ENCODE measurements at places on chromosomes 4 and X.

GRCh38 chrX:156005144-156005543, 7.6 kb downstream of the IL9R start:
- no peak for DNase-seq

GRCh38 chr4:165738571-165738970, 134.5 kb upstream of the TLL1 start:
- DNase-seq: no peak

GRCh38 chr4:66639361-66639760, 905.9 kb downstream of the CENPC start:
- peak; percentile 56 for DNase-seq

DNA sequence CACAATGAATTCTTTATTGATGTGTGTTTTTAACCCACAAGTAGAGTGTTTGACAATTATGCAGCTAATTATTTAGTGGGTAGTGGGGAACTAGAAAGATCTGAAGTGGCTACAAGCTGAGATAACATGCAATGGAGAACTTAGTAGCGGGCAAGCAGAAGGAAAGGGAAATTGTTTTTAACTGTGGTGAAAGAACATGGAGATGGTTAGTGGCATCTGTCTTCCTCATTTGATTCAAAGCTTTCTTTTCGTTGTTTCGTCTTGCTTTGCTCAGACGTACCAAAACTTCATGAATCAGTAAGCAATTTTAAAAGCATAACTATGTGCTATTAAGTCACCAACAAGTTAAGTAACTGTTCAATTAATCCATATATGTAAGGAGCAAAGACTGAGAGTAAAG, 169.9 kb downstream of the BANK1 start:
- DNase-seq: no peak

- DNase-seq: no peak
Observed at GRCh38 chr4:98448908-98449307, 187.7 kb downstream of the RAP1GDS1 start.

GRCh38 chr4:82694046-82694445, 104.5 kb downstream of the SCD5 start:
- no peak for DNase-seq

DNA sequence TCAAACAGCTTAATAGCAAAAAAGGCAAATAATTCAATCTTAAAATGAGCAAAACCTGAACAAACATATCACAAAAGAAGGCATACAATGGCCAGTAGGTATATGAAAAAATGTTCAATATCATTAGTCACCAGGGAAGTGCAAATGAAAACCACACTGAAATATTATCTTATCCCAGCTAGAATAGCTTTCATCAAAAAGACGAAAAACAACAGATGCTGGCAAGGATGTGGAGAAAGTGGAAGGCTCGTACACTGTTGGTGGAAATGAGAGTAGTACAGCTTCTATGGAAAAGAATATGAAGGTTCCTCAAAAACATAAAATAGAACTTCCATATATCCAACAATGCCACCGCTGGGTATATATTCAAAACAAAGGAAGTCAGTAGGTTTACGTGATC, 29.3 kb upstream of the ANXA10 start:
- DNase-seq: no peak

- no peak for DNase-seq
Observed at GRCh38 chr4:80586716-80587115, 251.2 kb downstream of the CFAP299 start.

GRCh38 chr4:138774940-138775339, 240.6 kb upstream of the NOCT start:
- DNase-seq: no peak

GRCh38 chrX:17579026-17579425, 158.3 kb upstream of the SCML1 start:
- DNase-seq: peak; percentile 41

DNA sequence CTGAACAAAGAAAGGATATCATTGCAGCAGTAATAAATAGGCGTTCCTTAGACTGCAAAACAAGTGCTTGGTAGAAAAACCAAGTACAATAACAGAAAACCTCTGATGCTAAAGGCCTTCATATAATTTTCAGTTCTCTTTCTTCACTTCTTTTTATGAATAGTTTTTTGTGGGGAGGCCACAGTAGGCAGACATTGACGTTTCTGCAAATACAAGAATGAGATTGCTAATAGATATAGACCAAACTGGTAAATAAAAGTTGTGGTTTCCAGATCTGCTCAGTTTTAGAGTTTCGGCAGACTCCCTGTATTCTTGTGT, 57.0 kb upstream of the RAP1GDS1 start:
- no peak for DNase-seq

GRCh38 chr4:189530848-189531247, 409.8 kb upstream of the FRG1 start:
- no peak for DNase-seq

DNA sequence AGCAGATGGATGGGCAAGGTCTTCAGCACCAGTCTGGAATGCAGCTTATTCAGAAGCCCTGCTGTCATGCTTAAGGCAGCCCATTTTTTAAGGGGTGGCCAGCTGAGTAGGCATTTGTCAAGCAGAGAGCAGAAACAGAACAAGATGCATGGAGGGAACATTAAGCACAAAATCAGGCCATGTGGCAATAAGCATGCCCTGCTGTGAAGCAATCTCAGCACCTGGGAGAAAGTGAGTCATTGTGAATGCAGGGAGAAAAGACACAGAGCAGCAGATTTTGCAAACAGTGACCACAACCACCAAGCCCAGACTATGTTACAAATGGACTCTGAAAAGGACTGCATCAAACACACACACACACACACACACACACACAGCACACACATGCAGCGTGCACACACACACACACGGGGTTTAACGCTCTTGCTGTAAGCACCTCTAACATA, 94.1 kb upstream of the GALNT7 start:
- DNase-seq: peak; percentile 87

- peak; percentile 98 for DNase-seq
Observed at GRCh38 chr4:89056953-89057398, at the start of gene FAM13A. TSS of gene FAM13A (minus strand) at chr4:89057185. CDS start at chr4:89056964, 221 bp downstream.

- DNase-seq: no peak
Observed at GRCh38 chrX:35699642-35700041, 98.5 kb upstream of the MAGEB16 start.

- DNase-seq: no peak
Observed at GRCh38 chr4:174538876-174539250, 16.6 kb upstream of the HPGD start.

DNA sequence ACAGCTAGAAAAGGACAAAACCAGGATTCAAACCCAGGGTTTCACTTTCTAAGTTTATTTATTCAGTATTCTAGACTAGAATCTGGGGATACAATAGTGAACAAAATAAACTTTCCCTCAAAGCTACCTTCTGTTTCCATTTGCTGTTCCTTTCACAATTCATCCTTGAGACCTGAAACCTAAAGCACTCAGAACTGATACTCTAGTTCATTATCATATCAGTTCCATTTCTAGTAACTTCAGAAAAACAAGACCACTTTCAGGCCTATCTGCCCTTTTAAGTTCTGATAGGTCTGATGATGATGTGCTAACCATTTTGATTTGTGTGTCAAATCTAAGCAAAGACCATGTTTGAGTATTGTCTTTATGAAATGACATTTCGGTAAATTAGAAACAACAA, 7.8 kb upstream of the XK start:
- DNase-seq: no peak

DNA sequence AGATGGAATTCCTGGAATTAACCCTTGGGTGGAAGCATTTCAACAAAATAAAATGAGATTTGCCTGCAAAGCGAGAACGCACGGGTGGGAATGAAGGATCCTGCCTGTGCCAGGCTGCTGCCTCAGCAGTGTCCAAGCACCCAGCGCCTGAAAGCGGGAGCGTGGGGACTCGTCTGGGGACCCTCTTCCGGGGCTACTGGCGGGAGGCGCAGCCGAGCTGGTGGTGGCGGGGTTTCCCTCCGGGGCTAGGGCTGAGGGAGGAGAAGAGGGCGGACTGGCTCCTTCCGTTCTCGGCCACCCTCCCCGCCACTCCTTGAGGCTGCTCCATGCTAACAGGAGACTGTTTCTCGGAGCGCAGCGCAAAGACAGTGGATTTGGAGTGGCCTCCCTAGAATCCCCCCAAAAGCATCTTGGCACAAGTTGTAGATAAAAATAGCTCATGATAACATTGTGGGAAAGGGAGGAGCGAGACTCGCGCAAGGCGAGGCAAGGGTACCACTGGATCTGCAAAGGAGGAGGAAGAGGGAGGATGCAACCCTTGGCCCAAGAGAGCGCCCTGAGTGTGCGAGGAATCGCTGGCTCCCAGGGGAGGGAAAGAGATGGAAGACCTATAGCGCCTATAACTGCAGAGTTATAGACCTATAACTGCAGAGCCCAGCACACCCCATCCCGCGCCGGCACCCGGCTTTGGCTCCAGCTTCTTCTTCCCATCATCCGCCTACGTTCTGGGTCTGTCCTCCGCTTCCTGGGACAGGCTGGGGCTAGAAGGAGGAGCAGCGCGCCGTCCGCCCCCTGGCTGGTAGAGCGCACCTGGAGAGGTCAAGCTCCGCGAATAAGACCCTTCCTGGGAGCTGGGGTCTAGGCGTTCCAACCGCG, 1.3 kb downstream of the HS3ST1 start:
- no peak for DNase-seq

DNA sequence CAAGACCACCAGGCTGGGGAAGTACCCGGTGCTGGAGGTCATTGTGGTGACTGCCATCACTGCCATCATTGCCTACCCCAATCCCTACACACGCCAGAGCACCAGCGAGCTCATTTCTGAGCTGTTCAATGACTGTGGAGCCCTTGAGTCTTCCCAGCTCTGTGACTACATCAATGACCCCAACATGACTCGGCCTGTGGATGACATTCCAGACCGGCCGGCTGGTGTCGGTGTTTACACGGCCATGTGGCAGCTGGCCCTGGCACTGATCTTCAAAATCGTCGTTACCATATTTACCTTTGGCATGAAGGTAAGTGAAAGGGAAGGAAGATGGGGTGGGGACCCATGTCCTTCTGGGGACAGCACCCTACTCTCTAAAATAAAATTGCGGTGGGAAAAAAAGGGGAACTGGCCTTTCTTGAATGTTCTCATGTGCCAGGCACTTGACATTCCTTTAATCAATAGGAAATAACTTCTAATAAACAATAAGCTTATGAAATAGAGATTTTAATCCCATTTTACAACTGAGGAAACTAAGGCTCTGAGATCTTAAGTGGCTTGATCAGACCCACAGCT, 51.6 kb downstream of the CLCN4 start:
- DNase-seq: no peak

GRCh38 chr4:58560736-58561135, 1450.6 kb upstream of the IGFBP7 start:
- no peak for DNase-seq

DNA sequence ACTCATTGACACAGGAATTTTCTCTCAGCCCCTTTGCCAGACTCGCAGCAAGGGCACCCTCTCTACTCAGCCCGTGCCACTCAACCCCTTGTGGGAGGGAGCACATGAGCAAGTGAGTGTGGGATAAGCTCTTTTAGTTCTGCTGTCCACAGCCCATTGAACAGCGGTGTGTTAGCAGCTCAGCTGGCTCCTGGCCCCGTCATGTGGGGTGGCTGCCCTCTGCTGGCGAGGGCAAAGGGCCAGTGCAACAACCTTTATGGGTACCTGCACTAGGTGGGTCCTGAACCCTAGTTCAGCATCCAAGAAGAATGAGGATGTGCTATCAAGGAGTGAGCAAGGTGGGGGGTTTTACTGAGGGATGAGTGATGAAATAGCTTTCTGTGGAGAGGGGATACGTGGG, 85.0 kb upstream of the ZNF81 start:
- peak; percentile 8 for DNase-seq

- no peak for DNase-seq
Observed at GRCh38 chr4:94833394-94833793, 75.6 kb downstream of the BMPR1B start.

- peak; percentile 70 for DNase-seq
Observed at GRCh38 chrX:12901486-12901885, 4.9 kb upstream of the TLR8 start.

DNA sequence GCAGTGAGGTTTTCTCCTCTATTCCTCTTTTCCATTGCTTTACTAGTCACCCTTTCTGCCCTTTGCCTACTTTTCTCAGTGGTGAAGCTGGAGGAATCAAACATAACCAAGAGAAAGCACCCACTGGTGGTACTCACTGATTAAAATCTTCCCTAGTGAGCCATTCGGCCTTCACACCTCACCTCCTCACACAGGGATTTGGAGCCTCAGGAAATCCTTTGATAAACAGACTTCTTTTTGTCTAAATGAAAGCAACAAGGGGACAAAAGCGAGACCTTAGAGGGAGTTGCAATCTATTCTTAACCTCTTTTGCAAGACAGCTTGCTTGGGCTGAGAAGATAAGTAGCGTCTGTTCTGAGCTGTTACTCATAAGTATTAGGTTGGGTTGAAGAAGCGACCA, 572.6 kb downstream of the ZNF674 start:
- no peak for DNase-seq

- no peak for DNase-seq
Observed at GRCh38 chr4:6826781-6827508, 44.4 kb downstream of the KIAA0232 start.

GRCh38 chr4:165872461-165873297, at the start of gene TLL1:
TSS of gene TLL1 (plus strand) at chr4:165873237. CDS start at chr4:165873905, 668 bp downstream.
- DNase-seq: peak; percentile 35

GRCh38 chr4:125123570-125124109, 191.1 kb upstream of the FAT4 start:
- peak; percentile 81 for DNase-seq

DNA sequence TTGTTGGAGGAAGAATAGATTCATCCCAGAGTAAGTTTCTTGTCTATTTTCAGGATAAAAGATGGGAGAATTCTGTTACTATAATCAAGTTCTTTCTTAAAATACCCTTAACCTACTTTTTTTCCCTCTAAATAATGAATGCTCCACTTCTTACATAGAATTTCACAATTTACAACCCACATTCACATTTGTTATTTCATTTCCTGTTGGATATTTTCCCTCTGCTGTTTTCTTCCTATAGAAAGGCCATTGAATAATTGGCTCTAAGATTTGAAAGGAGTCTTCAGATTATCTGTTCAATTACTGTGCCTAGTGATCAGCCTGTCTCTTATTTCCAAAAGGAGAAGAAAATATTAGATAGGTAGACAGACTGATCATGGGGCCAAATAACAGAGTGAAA, 79.7 kb downstream of the CPE start:
- peak; percentile 27 for DNase-seq

Measured in adipocyte (in vitro differentiated cells).